Stimulated activated CD4-positive, alpha-beta T cell treated with anti-CD3 and anti-CD28 coated beads, Interleukin-2, amount 100 ng/mL, for 48 hours (primary cell): ENCODE measurements at places on chromosomes 2 and 18.

DNA sequence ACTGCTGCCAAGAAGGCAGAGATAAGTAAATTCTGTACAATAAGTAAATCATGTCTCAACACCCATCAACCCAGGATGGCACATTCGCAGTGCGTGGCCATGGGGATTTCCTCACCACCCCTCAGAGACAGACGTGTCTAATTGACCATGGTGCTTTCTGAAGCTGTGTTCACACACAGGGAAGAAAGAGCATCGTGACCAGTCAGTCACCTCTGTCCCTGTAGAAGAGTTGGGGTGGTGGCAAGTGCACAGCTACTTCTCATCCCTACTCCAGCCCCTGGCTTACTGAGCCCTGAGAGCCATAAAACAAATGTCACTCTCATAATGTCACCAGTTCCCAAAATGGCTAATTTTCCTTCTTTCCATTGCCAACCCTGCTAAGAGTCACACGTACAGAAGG lies 31.3 kb upstream of the MLPH start:
- DNase-seq: no peak

DNA sequence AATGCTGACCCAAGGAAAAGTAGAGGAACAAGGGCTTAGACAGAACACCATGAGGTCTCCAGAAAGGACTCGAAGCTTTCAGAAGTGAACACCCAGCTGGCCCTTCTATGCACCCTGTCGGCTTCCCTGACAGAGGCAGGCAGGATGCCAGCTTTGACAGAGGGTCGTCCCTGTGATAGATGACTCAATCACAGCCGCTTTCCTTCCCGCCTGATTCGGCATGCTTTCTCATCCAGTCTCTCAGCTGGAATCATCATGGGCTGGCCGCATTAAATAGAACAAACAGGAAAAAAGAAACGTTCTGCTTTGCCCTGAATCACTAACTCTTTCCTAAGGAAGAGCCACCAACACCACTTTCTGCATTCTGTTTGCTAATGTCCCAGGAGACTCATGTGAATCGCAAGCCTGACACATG lies 140.3 kb upstream of the RAB12 start:
- no peak for DNase-seq

- no peak for DNase-seq
These were observed 172.4 kb downstream of the ACOXL start for GRCh38 chr2:110904779-110905148.

- DNase-seq: no peak
These were observed 74.4 kb upstream of the CTDP1 start for GRCh38 chr18:79604913-79605880.

DNA sequence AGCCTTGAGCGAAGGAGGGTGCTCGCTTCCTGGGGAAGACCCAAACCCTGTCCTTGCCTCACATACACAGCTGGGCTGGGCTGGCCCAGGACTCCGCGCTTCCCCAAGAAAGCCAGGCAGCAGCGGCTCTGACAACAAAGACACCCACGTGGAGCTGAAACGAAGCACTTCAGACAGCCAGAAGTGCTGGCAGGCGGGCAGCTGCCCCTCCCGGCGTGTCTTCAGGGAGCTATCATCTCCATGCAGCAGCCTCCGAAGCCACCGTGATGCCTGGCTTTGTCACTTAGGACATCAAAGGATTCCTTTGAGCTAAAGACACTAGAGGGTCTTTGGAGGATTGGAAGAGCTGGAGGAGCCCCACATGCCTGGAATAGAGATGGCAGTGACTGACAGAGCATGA lies 35.2 kb downstream of the C1QL2 start:
- DNase-seq: no peak
